ENCODE measurements at places on chromosomes 7 and 10.

DNA sequence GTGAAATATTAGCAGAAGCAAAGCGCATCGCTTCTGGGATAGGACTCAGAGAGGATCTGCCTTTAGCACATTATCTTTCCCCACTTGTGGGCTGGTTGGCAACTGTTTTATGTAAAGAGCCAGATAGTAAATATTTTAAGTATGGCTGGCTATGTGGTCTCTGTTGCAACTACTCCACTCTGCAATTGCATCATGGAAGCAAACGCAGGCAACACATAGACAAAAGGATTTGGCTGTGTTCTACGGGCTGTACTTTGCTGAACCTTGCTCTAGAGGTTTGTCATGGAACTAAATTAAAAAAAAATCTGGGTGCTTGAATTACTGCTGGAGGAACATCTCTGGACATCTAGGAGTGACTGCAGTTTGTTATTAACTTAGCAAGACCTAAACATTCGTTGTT is 307.8 kb upstream of the TPK1 start:
- DNase-seq, result no peak

DNA sequence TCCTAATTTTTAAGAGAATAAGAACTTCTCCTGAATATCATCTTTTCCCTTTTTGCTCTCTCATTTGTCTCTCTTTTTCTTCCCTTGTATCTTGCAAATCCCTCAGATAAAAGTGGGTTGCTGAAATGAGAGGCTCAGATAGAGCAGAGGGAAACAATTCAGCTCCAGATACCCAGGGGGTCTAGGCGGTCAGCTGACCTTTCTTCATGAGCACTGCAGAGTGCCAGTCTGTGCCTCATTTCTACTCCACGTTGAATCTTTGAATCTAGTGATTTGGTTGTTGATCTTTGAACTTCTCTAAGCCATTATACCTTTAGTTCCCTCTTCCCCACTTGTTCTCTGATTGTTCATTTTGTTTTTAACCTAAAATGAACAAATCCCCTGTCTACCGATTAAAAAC is 572.6 kb downstream of the PTPRN2 start:
- DNase-seq, result no peak

- peak; percentile 41 for DNase-seq
These were observed 1.6 kb downstream of the PHTF2 start for GRCh38 chr7:77800158-77800557.

DNA sequence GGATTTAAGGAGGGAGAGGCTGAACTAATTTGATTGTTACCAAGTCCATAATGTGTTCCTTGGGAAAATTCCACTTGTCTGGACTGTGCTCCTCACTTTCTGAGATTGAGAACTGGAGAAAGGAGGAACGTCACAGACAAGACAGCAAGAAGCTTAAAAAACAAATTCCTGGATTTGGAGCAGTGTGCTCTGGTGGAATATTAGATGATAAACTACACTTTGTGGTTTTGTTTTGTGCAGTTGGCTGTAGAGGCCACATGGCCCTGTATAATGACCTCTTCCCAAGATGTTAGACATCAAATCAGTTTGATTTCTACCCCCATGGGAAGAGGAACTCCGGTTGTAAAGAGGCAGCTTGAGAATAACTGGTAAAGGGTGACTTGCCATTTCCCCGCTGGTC is 421.3 kb upstream of the GALNT17 start:
- no peak for DNase-seq

DNA sequence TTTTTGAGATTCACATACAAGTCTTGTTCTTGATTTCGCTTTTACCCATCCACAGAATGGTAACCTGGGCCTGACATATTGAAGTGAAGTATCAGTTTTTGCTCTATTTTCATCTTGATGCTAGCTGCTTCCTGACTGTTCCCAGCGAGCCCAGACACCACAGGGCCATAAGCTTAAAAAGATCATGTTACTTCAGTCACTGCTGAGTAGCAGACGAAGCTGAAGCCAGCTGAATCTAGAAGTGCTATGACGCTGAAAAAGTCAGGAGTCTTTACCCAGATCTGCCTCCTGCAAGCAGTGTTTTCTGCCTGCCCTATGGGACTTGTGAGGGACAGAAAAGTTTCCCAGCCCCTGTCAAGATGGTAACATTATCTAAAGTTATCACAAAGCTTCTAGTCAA is 2.7 kb upstream of the PRXL2A start:
- no peak for DNase-seq

- no peak for DNase-seq
These were observed 10.2 kb upstream of the ZFYVE27 start for GRCh38 chr10:97726636-97727178.

DNA sequence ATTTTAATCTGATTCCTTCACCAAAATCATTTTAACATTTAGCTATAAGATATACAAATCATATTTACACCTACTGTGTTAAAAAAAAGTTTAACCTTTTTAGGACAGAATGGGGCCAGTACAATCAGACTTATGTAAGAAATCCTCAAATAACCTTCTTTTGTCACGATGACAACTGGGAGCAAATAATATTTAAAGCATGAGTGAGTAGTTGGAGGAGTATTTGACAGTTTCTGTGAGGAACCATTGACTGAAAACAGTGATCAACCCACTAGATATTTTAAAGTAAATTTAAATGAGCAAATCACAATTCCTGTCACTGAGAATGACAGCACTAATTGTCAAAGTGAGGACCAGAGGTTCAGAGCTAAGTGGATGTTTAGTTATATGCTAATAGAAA is 289.1 kb downstream of the CNTNAP2 start:
- DNase-seq, result no peak

GRCh38 chr7:889391-889790 is 13.0 kb downstream of the GET4 start:
- no peak for DNase-seq

GRCh38 chr10:79063071-79063491 is 5.7 kb upstream of the ZMIZ1 start:
- DNase-seq, result no peak

DNA sequence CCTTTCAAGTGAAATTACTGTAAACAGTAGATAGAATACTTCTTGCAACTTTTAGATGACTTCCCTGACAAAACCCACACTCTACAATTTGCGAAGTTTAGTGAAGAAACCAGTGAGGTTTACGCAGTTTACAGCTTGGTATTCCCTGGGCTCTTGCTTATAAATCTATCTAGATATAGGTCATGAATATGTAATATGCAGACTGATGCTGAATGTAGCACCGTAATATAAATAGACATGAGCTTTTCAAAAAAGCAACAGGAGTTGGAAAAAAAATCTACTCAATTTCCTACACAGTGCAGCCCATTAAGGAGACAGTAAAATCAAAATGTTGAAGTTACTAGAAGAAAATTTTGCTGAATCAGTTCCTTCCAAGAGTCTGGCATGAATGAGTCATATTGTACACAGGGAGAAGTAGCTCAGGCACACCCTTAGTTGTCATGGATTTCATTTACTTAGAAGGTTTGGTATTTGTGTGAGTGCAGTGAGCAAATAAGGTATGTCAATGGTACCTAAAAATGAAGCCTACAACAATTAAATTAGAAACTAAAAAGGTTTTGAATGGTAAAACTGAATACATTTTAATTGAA is 67.7 kb upstream of the NEUROD6 start:
- DNase-seq, result no peak

GRCh38 chr7:155796381-155797261 is 15.6 kb downstream of the SHH start:
- peak; percentile 74 for DNase-seq

DNA sequence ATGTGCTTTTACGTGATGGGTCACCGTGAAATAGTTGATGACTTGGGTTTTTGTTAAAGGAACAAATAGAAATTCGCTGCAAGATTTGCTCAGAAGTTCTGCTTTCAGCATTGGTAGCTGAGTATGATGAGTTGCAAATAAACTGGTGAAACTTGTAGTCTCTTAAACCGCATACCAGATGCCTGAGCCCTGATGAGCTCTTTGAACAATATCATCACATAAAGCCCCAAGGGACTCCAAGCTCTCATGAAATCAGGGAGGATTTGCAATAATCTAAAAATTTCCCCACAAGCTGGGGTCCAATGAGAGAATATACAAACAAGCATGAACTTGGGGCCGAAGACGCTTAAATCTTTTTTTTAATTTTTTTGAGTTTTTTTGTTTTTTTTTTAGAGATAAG is 312.4 kb downstream of the CALN1 start:
- DNase-seq, result no peak
